ENCODE measurements at places on chromosomes 6 and 20.

- no peak for DNase-seq
Measured at GRCh38 chr6:33967265-33967767, 163.5 kb upstream of the MLN start.

GRCh38 chr20:53890443-53891305 is 179.7 kb downstream of the BCAS1 start:
- no peak for DNase-seq

- DNase-seq = peak; percentile 82
Measured at GRCh38 chr20:36861875-36862801, 13.8 kb upstream of the TLDC2 start.

DNA sequence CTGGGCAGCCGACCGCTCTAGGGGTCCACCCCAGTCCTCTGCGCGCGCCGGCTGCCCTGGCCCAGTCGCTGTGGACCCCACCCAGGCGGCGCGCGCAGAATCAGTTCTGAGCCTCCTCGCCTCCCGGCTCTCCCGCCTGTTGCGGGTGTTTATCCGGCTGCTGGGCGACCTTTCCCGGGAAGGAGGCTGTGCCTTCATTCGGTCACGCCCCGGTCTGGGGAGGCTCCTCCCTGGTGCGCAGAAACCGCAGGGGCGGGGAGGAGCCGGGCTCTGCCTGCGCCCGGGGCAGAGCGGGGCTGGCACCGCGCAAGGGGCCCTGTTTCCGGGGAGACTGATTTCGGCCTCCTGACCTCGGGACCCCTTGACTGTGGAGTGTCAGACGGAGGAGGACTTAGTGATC is 80.8 kb upstream of the EYS start:
- DNase-seq = no peak

- no peak for DNase-seq
Measured at GRCh38 chr6:36135053-36135731, 4.9 kb downstream of the MAPK13 start.

DNA sequence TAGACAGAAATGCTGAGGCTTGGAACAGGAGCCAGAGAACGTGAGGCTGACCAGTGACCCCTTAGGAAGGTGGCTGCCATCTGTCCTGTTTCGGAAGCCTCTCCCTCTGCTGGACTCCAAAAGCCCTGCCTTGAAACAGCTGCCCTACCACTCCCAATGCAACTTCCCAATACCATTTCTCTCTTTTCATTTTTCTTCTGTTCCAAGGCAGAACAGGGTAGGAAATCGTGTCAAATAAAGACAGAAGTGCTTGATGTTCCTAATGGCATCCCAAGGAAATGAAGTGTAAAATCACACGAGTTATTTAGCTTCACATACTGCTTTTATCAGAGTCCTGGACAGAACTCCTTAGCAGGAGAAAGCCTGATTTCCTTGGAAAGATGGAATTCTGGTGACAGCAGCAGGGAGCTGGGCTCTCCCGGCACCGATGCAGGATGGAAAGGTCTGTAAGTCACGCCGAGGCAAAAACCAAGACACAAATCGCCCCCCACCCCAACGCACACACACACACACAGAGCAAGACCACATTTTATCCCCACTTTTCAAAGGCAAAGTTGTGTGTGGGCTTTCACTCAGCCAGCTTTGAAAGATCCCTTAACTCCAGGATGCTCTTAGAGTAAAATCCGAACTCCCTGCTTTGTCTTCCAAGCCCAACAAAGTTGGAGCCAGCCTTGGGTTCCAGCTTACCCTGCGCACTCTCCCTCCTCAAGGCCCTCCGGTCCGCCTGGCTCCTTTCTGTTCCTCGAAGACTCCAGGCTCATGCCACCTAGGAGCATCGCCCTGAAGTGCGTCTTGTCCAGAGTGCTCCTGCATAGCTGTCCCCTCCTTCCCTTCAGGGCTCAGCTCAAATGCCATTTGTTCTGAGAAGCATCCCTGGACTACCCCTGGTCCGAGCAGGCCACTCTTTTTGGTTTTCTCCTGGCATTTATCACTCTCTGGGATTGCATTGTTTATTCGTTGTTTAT is 11.6 kb upstream of the STX16 start:
- no peak for DNase-seq

GRCh38 chr6:143844006-143844405 is 868 bp downstream of the LTV1 start:
- DNase-seq = peak; percentile 24

- DNase-seq = no peak
Measured at GRCh38 chr6:107846262-107846795, 22.2 kb upstream of the SCML4 start.

- no peak for DNase-seq
Measured at GRCh38 chr6:5814116-5814515, 192.6 kb downstream of the NRN1 start.

GRCh38 chr6:16722630-16723029 is 38.6 kb downstream of the ATXN1 start:
- DNase-seq = no peak

DNA sequence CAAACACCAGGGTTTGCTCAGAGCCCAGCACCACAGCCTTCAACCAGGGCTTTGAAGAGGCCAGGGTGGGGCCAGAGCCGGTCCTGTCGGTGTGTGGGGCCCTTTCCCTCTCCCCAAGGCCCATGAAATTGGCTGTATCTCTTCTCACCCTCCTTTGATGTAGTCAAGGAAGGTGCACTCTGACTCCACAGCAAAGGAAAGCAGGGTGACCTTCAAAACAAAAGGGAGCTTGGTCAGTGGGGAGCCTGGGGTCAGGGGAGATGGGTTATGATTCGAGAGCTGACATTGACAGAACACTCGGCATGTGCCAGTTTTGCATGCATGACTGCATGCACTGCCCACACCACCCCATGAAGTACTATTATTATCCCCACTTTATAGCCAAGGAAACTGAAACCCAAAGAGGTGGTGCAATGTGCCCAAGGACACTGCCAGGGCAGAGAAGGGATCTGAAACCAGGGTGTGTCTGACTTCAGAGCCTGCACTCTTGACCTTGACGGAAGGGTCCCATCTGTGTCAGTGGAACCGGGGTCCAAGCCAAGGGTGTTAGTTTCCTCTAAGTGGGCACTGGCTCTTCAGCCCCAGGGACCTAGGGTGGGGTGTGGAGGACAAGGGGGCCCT is 55.4 kb downstream of the RAB44 start:
- no peak for DNase-seq

GRCh38 chr6:41073968-41074691 is 1.4 kb downstream of the NFYA start:
- DNase-seq = peak; percentile 20

GRCh38 chr6:586553-586952 is 70.3 kb downstream of the HUS1B start:
- DNase-seq = no peak

DNA sequence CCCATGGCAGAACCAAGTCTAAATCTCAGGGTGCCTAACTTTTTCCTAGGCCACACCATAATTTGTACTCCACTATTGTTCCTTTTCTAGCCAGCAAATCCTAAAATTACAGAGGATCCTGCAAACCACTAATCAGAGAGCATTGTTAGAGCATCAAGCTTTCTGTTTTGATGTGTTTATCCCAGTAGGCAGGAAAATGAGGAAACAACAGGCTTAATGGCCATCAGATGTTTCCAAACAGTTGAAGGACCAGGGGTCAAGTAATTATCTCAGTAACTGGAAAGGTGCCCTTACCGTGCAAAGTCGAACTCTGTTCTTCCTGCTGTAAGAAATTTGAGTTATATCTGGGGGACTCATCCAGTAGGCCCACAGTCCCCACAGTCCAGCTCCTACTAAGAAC is 58.7 kb downstream of the RALY start:
- DNase-seq = peak; percentile 51

DNA sequence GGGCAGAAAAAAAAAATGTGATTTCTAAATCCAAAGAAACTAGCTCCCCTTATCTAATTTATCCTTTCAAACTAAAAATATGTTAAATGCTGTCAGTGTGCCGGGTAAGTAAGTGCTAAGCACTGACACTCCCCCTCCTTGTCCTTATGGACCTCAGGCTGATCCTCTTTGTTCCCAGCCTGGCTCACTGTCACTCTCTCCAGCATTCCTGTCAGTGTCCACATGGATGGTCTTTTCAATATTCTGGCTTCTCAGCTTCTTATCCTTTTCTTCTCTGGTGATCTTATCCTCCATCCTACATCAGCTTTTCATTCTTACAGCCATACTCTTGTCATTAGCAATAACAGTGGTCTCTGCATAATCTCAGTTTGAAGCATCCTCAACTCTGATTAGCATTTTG is 55.0 kb downstream of the BCKDHB start:
- no peak for DNase-seq

DNA sequence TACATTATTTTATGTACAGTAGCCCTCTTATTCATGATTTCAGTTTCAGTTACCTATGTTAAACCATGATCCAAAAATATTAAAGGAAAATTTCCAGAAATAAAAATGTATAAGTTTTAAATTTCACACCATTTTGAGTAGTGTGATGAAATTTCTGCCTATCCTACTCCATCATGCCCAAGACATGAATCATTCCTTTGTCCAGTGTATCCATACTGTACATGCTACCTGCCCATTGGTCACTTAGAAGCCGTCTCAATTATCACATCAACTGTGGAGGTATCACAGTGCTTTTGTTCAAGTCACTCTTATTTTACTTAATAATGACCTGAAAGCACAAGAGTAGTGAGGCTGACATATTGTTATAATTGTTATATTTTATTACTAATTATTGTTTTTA is 32.3 kb upstream of the PLCB4 start:
- DNase-seq = no peak

- peak; percentile 66 for DNase-seq
Measured at GRCh38 chr6:108755257-108756240, 92.7 kb upstream of the ARMC2 start.

GRCh38 chr6:160519603-160520042 is 144.5 kb downstream of the LPA start:
- no peak for DNase-seq
